ENCODE measurements at places on chromosomes 11 and 22. TPM values are rescaled to one million over a fixed set of nuclear protein-coding genes. Genes with fewer than 3 reads are reported as not detected.

Gene CASP12
- total RNA-seq = 0.82 TPM

DNA sequence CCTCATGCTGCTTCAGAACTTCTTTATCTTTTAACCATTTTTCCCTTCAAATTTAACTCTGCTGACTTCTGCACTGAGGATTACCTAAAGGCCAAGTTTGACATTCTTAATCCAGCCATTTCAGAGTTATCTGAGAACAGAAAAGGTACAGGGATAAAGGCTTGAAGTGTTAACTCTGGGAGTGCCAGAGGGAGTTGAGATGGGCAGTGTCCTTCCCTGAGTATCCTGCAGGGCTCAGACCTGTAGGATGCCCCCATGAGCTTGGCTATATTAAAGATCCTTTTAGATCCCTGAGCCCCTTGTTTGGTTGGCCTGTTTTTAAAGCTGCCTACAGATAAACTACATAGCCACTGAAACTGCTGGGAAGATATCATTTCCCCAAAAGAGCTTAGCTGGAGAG is 268.4 kb upstream of the KIRREL3 start:
- no peak for DNase-seq

DNA sequence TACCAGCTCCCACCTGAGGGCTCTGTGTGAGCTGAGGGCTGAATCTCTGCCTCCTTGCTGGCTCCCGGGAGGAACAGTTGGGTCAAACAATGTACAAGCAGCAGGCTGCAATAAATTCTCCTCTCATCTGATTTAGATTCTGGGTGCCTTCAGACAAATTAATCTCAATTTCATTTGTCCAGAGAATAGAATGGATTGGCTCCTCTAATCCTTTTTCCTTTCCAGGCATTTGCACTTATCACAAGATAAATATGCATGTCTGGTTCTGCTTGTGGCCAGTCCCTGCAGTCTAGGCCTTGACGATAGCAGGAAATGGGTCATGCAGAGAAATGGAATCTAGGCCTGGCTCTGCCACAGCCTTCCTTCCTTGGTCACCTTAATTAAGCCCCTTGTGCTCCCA is 28.7 kb downstream of the UPB1 start:
- no peak for DNase-seq

Gene APOBEC3G
- total RNA-seq = 0.41 TPM

DNA sequence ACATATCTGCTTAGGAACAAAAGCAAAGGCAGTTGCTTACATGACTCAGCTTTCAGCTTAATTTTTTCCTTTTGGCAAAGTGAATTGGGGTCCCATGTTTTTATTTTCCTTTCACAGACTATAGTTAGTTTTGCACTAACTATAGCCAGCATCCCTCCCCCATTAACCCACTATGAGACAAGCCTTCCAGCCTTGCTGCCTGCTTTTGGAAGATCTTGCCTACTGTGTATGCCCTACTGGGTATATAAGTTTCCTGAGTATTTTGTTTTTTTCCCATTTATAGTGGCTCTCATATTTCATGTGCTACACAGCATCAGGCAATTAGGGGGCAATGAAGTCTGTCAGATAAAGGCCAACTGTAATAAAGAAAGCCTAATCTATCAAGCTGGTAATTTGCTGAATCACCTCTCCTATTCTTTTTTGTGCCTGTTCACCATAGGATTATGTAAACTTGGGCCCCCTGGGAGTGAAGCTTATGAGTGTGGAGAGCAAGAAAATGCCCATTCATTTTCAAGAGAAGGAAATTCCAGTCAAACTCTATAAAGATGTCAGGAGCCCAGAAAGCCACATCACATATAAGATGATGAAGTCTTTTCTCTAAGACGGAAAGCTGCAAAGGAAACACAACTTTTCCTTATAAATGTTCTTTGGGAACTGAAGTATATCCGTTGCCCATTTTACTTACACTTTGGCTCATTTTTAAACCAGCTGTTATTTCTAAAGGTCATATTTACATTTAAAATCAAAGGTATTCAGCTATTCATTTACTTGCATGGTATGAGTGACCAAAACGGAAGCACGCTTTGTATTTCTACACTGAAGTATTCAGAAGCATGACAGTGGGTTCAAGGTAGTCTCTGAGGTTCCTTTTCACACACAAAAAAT is 64.0 kb downstream of the CCDC83 start:
- DNase-seq = no peak
